PC-3 (cell line): ENCODE measurements at places on chromosomes 7 and 10. TPM values are rescaled to one million over a fixed set of nuclear protein-coding genes. Genes with fewer than 3 reads are reported as not detected.

The MSMB gene
- total RNA-seq: not detected in 2 replicates

The PLEKHS1 gene
- not detected in 2 replicates for total RNA-seq

DNA sequence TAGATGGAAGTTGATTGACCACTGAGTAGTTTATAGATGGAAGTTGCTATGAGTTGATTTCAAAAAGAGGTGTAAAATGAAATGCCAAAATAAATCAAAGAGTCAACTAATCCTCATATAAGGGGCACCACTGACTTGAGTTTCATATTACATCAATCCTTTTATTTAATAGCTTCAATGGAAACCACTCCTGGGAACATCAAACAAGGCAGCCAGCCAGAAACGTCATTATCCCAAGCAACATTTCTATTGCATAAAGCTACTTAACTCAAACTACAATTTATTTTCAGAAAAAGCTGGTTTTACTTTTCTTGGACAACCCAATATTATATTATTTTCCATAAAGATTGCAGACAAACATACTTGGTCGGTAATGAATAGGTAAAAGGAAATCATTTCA lies 162.1 kb downstream of the TSPAN12 start:
- DNase-seq: no peak

The PHF14 gene
- 35.4 and 42.6 TPM in 2 replicates for total RNA-seq

The COL26A1 gene
- total RNA-seq: not detected in 2 replicates

The ALOX5 gene
- 0.11 and 0.92 TPM in 2 replicates for total RNA-seq

- DNase-seq: no peak
Measured at GRCh38 chr7:34842782-34843181, 184.8 kb downstream of the NPSR1 start.

The VGF gene
- total RNA-seq: 1.6 and 2.5 TPM in 2 replicates

GRCh38 chr10:119383174-119383856 lies 159.2 kb downstream of the RGS10 start:
- no peak for DNase-seq
